ENCODE measurements at places on chromosomes 6 and 20.

DNA sequence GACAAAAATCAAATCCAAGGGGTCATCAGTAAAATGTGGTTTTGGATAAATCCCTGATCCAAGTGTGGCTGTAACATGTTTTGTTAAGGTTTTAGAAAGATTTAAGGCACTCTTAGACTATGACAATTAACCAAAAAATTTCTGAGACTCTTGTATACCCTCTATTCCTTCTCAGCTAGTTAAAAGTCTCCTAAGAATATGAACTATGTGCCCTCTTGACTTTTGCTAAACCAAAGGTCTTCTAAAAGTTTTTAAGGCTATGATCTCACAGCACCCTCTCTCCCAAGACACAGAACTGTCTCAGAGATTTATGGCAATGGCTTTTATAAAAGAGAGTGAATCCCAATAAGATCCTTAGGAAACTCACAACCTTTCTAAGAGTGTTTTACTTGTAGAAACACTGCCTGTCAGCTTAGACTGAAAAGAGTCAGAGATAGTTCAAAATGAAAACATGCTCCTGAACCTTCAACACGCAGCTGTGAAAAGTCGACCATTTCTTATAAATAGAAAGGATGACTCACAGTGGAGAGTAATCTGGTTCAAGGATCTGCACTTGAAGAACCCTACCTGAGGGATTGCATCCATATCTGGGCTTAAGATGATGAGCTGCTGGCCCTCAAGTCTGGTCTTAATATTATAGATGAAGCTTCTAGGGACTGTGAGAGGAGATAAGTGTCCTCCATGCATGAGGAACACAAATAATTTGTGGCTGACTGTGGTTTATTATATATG is 388.4 kb upstream of the GJE1 start:
- DNase-seq: no peak

- peak; percentile 33 for DNase-seq
Observed at GRCh38 chr20:62808211-62808865, 3.7 kb downstream of the OGFR start.

GRCh38 chr6:80501636-80502035 is 395.2 kb downstream of the BCKDHB start:
- no peak for DNase-seq

- DNase-seq: no peak
Observed at GRCh38 chr20:38604873-38605303, 3.3 kb downstream of the ARHGAP40 start.

DNA sequence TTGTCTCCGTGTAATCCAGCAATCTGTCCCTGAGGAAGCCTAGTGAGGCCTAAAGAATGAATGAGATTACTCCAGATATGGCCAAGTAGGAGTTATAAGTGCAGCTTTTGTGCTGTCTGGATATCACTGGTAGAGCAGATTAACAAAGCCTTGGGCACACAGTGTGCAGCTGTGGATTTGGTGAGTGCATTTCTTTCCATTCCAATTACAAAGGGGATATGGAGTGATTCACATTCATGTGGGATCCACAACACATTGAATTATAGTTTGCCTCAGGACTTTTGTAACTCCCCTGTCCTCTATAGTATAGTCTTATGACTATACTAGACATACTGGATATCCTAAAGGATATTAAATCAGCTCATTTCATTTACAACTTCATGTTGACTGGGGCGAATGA is 47.1 kb downstream of the HLA-F start:
- DNase-seq: no peak

GRCh38 chr20:34004790-34005457 is 11.2 kb downstream of the RALY start:
- no peak for DNase-seq
